ENCODE measurements at places on chromosomes 3 and 15.

DNA sequence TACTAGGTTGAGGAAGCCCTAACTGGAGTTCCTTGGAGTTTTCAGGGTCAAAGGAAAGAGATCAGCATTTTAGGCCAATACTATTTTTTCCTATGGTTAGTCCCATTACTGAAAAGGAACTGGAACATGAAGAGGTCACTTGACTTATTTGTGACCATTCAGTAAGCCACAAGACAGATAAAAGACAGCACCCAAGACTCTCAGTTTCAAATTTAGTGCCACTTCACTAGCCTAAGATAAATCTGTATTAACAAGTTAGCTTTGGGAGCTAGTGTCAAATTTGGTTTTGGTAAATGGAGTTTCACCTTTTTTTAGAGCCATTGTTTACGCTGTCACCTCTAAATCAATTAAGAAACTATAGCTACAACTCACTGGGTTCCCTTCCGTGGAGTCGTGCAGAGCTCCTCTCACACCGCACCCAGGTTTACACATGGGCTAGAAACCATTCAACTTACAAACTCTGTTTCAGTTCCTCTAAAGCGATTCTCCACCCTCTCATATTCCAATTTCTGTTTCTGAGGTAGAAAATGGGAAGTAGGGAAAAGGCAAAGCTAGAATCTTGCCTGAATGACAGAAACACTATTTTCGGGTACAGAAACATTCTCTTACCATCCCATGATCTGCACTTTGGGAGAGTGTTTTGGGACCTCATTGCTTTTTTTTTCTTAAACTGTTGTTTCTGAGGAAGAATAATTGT lies 14.4 kb downstream of the CCDC32 start:
- DNase-seq, result no peak

DNA sequence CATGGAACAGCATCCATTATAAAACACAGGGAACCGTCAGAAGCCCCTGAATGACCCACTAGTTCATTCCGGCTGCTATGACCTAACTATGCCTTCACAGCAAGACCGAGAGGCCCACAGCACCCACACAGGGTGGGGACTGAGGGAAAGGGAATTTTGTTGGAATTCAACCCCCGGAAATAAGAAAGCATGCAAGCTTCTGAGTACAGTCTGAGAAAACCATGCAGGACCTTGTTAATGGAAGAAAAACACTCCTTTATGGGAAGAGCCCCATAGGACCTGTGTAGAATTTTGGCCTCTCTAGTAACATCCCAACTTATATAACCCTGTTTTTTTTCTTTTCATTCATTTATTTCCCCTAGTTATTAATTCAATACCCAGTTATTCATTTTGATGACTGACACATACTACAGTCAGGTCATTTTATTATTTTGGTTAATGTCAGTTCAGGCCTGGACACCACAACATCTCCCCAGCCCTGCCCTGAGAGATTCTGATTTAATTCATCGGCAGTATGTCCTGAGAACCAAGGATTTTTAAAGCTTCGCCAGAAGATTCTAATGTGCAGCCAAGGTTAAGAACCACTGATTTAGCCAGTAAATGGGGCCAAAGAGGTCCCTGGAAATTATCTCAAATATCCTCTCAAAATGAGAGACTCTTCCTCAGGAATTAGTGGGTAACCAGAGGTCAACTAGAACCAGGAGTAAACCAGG lies 231.6 kb upstream of the GOLGA6L4 start:
- DNase-seq, result no peak

DNA sequence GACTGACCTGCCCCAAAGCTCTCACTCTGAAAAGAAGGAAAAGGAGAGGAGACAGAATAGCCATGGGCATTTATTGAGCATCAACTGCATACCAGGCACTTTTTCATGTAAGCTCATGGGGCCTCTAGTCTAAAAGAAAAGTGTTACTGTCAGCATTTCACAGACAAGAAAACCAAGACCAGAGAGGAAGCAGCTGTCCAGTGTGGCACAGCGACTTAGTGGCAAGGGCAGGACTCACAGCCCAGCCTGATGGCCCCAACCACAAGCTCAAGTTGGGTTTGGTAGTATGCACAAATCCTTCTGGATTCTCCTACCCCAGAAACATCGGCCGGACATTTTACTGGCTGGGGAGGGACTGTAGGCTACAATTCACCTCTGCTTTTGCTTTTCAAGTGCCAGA lies 5.8 kb downstream of the EFCC1 start:
- no peak for DNase-seq

DNA sequence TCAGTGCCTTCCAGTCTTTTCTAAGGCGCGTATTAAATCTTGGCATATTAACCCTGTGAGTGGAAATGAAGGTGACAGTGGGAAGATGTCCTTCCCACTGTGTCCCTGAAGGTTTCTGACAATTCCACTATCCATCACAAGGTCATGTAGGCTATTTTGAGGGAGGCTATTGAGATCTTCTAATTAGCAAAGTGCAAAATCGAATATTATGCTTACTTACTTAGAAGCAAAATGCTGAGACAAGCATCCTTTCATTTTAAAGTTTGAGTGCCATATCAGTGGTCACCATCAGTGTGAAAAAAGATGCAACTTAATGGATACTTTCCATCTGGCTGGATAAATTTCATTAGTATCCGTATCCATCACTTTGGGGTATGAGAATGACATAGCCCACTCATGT lies 77.6 kb downstream of the COL6A5 start:
- DNase-seq, result no peak

DNA sequence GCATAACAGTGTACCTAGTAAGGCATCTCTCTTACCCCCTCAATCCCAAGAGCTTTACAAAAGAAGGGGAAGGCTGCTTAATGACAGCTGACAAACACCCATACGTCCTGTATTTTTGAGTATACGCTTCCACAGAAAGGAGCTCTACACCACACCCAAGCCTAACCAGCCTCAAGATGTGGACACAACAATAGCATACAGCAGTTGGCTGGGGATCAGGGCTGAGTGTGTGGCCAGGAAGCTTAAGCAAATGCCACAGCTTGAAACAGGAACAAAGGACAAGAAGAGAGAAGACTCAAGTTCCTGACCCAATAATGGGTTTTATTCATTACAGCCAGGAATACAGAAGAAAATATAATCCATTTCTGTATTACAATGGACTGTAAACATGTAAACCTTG lies 6.9 kb downstream of the HEXA start:
- no peak for DNase-seq

DNA sequence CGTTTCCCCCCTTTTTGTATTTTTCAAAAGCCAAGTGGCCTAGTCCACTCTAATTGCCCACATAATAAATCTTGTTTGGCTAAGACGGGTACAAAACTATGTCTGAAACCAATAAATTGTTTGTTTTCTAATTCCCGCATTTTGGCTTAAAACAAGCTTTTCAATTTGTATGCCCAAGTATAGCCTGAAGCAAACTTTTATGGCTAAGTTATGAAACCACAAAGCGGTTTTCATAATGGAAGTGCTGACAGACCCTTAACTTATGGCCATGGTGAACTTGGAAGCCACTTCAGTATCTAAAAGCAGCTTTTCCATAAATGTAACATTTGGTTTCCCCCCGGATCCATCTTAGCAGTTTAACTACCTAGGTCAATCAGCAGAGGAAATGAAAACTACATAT lies 29.9 kb upstream of the POLR2M start:
- DNase-seq, result no peak

- DNase-seq, result no peak
These were observed 52.6 kb downstream of the GTF2E1 start for GRCh38 chr3:120795017-120795648.

GRCh38 chr15:87817553-87817952 lies 439.0 kb downstream of the NTRK3 start:
- DNase-seq, result no peak

GRCh38 chr3:141109751-141110150 lies 58.6 kb downstream of the SPSB4 start:
- no peak for DNase-seq

GRCh38 chr15:68951813-68952212 lies 21.5 kb downstream of the SPESP1 start:
- no peak for DNase-seq

- DNase-seq, result no peak
These were observed 85.3 kb upstream of the MBNL1 start for GRCh38 chr3:152183473-152183872.

- DNase-seq, result no peak
These were observed 110.6 kb upstream of the ARPP21 start for GRCh38 chr3:35528728-35529127.

DNA sequence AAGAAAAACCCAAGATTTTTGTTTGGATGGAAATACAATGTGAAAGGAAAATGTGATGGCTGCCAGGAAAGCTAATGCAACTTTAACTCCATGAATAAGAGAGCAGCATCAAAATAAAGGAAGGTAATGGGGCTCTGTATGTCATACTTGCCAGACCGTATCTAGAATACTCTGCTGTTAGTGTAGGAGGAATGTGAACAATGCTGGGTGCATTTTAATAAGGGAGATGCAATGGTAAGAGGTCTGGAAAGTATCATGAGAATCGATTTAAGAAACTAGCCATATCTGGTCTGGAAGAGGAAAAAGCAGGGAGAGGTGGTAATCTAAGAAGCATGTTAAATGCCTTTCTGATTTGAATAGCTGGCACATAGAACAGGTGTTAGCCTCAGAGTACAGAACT lies 239.6 kb downstream of the GBE1 start:
- DNase-seq, result no peak

DNA sequence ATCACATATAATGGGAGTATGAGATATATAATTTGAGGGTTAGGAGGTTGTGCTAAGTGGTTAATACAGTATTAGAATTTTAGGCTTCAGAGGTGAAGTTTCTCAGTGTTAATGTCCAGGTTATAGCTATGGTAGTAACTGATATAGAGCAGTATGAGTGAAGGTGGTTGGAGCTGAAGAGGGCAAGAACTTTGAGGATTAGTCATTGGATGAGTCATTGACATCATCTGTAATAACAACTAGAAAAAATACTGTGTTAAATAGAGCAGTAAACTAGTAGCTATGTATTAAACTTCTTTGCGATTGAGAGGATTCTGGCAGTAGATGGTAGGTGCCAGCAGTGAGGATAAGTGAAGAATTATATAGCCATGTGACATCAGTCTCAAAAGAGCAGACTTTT lies 47.5 kb upstream of the EIF3J start:
- DNase-seq, result no peak

All from D721Med (cell line).